ENCODE measurements at places on chromosomes 6 and 20. TPM values are rescaled to one million over a fixed set of nuclear protein-coding genes. Genes with fewer than 3 reads are reported as not detected.
A peak's percentile ranks its signal among the peaks of the same experiment; 100 is the strongest.

The VIP gene
- total RNA-seq = not detected

The MUC21 gene
- total RNA-seq = not detected

The SRMS gene
- not detected for total RNA-seq

The LGSN gene
- total RNA-seq = not detected

The TREML2 gene
- total RNA-seq = not detected

The FKBP1A gene
- 187 TPM for total RNA-seq

The MACROD2 gene
- total RNA-seq = 0.04 TPM

- H3K4me1 ChIP-seq = no peaks in the 10 kb centered on the region
- H3K36me3 ChIP-seq = no peaks in the 10 kb centered on the region
- no peaks in the 10 kb centered on the region for H3K27me3 ChIP-seq
- DNase-seq = no peak
- no peak overlapping the region for H3K27ac ChIP-seq
These were observed 82.3 kb upstream of the PLCB4 start for GRCh38 chr20:8986631-8987030.

- no peaks in the 10 kb centered on the region for H3K4me1 ChIP-seq
- no peak for DNase-seq
- H3K27ac ChIP-seq = no peak overlapping the region
- no peaks in the 10 kb centered on the region for H3K36me3 ChIP-seq
- no peak overlapping the region for H3K4me3 ChIP-seq
These were observed 130.2 kb downstream of the HTR1B start for GRCh38 chr6:77332915-77333623.

DNA sequence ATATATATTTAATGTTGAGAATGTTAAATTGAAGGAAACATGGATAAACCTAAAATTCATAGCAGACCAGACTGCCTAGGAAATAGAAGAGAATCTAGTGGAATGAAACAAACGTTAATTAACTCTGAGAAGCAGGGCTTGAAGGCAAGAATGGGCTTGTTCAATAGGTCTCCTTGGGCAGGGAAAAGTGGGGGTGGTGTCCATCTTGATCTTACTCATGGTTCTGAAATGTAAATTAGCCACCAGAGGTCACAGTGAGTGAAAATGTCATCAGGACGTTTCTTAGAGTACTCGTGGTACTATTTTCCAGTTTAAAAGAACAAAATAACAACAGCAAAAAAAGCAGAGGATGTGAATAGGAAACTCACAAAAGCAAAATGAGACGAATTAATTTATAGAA is 66.8 kb upstream of the BTBD3 start:
- H3K27ac ChIP-seq = no peak overlapping the region
- H3K4me3 ChIP-seq = no peak overlapping the region
- H3K4me1 ChIP-seq = no peaks in the 10 kb centered on the region
- no peaks in the 10 kb centered on the region for H3K27me3 ChIP-seq

GRCh38 chr6:151009576-151009975 is 144.1 kb downstream of the MTHFD1L start:
- no peaks in the 10 kb centered on the region for H3K4me1 ChIP-seq
- H3K4me3 ChIP-seq = no peak overlapping the region

- H3K36me3 ChIP-seq = no peaks in the 10 kb centered on the region
- DNase-seq = peak; percentile 69
- H3K4me1 ChIP-seq = no peaks in the 10 kb centered on the region
- H3K4me3 ChIP-seq = no peak within 1 kb of the TSS
These were observed at the start of gene HTR1E for GRCh38 chr6:86937219-86938079. Gene HTR1E (plus strand): TSS chr6:86937528. CDS start chr6:87015335, 77,807 bp downstream.

GRCh38 chr6:14921878-14922671 is 323.8 kb upstream of the JARID2 start:
- H3K27me3 ChIP-seq = no peaks in the 10 kb centered on the region
- no peak overlapping the region for H3K27ac ChIP-seq
- no peak overlapping the region for H3K4me3 ChIP-seq

- no peak for DNase-seq
- H3K36me3 ChIP-seq = no peaks in the 10 kb centered on the region
- H3K4me3 ChIP-seq = no peak within 1 kb of the TSS
- H3K27me3 ChIP-seq = no peaks in the 10 kb centered on the region
- no peaks in the 10 kb centered on the region for H3K4me1 ChIP-seq
- H3K27ac ChIP-seq = no peak within 1 kb of the TSS
These were observed at the start of gene HDGFL1 for GRCh38 chr6:22569281-22570184. Gene HDGFL1 (plus strand): TSS chr6:22569566. CDS start chr6:22569576, 10 bp downstream.

GRCh38 chr20:63682384-63683139 is 13.9 kb upstream of the TNFRSF6B start:
- no peak for DNase-seq

GRCh38 chr6:135096403-135097130 is 41.9 kb upstream of the HBS1L start:
- 0 out of 2 replicates have a peak, but pooled peaks cover 2% of the 10 kb centered on the region for H3K27me3 ChIP-seq
- H3K27ac ChIP-seq = no peak overlapping the region
- no peak for DNase-seq
- H3K36me3 ChIP-seq = no peaks in the 10 kb centered on the region
- H3K4me3 ChIP-seq = no peak overlapping the region

DNA sequence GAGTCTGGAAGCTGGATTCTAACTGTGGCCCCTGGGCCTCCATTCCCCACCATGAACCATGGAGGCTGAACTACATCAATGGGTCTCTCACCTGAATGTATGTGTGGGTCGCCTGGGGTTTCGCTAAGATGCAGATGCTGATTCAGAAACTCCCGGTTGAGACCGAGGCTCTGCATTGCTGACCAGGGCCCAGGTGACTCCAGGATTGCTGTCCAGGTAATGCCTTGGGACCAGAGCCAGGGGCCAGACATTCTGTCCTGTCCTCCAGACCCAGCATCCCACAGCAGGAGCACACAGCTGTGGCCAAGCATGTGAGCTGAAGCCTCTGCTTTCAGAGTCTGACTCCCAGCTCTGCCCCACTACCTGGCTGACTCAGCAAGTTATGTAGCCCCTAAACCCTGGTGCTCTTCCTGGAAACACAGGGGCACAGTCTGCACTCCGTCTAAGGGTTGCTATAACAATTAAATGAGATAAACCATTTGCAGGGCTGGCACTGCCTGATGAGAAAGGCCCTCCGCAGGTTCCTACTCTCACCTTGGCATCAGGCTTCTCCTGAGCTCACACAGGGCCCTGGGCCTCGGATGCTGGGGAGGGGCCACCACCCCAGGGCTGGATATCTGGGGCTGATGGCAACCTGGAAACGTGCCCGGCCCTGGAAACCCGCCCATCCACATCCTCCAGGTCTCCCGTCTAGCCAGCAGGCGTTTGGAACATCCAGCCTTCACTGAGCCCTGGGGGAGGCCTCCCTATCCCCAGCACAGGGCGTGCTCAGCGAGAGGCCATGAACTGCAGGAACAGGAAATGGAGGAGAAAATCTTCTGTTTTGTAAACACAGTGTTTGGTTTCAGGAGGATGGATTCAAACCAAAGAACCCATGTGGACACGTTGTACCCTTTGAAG is 175.7 kb downstream of the DLL1 start:
- no peak overlapping the region for H3K27ac ChIP-seq
- no peak for DNase-seq
- 0 out of 2 replicates have a peak, but pooled peaks cover 3% of the 10 kb centered on the region for H3K27me3 ChIP-seq
- H3K4me1 ChIP-seq = no peaks in the 10 kb centered on the region
- H3K4me3 ChIP-seq = no peak overlapping the region
- H3K36me3 ChIP-seq = no peaks in the 10 kb centered on the region

- DNase-seq = no peak
- no peak overlapping the region for H3K27ac ChIP-seq
- no peak overlapping the region for H3K4me3 ChIP-seq
- no peaks in the 10 kb centered on the region for H3K36me3 ChIP-seq
These were observed 97.1 kb upstream of the FLRT3 start for GRCh38 chr20:14434384-14435136.

- H3K27ac ChIP-seq = no peak overlapping the region
- no peak overlapping the region for H3K4me3 ChIP-seq
- H3K4me1 ChIP-seq = peaks cover 9% of the 10 kb centered on the region
- no peaks in the 10 kb centered on the region for H3K27me3 ChIP-seq
- DNase-seq = no peak
These were observed 38.0 kb upstream of the CAP2 start for GRCh38 chr6:17355404-17355774.

Data from Karpas-422 (cell line).